ENCODE measurements at places on chromosomes 1 and 21. TPM values are rescaled to one million over a fixed set of nuclear protein-coding genes. Genes with fewer than 3 reads are reported as not detected.

The DISP3 gene
- 0.48 TPM for total RNA-seq

The LENEP gene
- not detected for total RNA-seq

The RGS4 gene
- not detected for total RNA-seq

The CRP gene
- total RNA-seq, result not detected

The CELA3A gene
- total RNA-seq, result not detected

The PRMT6 gene
- not detected for total RNA-seq

The WDTC1 gene
- 7.4 TPM for total RNA-seq

The NMNAT2 gene
- total RNA-seq, result 0.47 TPM

The OR6N1 gene
- not detected for total RNA-seq

The PADI2 gene
- 0.84 TPM for total RNA-seq

The ERVH48-1 gene
- not detected for total RNA-seq

The AKR7A3 gene
- total RNA-seq, result 0.15 TPM

The PTGS2 gene
- total RNA-seq, result 3.5 TPM

The SLX9 gene
- total RNA-seq, result 40.0 TPM

The PLA2G2C gene
- not detected for total RNA-seq

The COL9A2 gene
- total RNA-seq, result 0.07 TPM

The PEX14 gene
- 15.3 TPM for total RNA-seq

The PTPN14 gene
- 12.1 TPM for total RNA-seq

The TMEM81 gene
- 2.3 TPM for total RNA-seq

The NTMT2 gene
- not detected for total RNA-seq

The FCER1A gene
- not detected for total RNA-seq

The HEATR1 gene
- 23.9 TPM for total RNA-seq

The LMOD1 gene
- not detected for total RNA-seq

The C4BPA gene
- total RNA-seq, result 0.50 TPM

The SPATA21 gene
- total RNA-seq, result 0.03 TPM

The TSPAN2 gene
- 1.3 TPM for total RNA-seq

The SLC30A1 gene
- 20.0 TPM for total RNA-seq

The PDE4B gene
- total RNA-seq, result 4.5 TPM

The NCAM2 gene
- total RNA-seq, result not detected

The LCE1D gene
- total RNA-seq, result not detected

The GPR25 gene
- not detected for total RNA-seq

The GBP4 gene
- total RNA-seq, result 0.02 TPM

The TMPRSS15 gene
- total RNA-seq, result not detected

The BGLAP gene
- total RNA-seq, result 0.32 TPM

The FAM163A gene
- total RNA-seq, result not detected

The FCER1G gene
- not detected for total RNA-seq

The ESRRG gene
- total RNA-seq, result not detected

The FCGR1A gene
- not detected for total RNA-seq

The TFAP2E gene
- total RNA-seq, result 0.57 TPM

The FAM151A gene
- 0.26 TPM for total RNA-seq

The PAQR6 gene
- total RNA-seq, result 4.6 TPM

The ATP6V1G3 gene
- not detected for total RNA-seq

The VHLL gene
- not detected for total RNA-seq

The ANGPTL3 gene
- total RNA-seq, result not detected

The KCNE2 gene
- not detected for total RNA-seq

All from A549 treated with AZD2906 at 1 μM for 4 hours (cell line).